ENCODE measurements at places on chromosomes 2 and 18. TPM values are rescaled to one million over a fixed set of nuclear protein-coding genes. Genes with fewer than 3 reads are reported as not detected.

Gene REG3A
- not detected for total RNA-seq

- DNase-seq = no peak
These were observed 61.2 kb downstream of the DIS3L2 start for GRCh38 chr2:232022718-232023117.

- peak; percentile 8 for DNase-seq
These were observed 257.2 kb upstream of the SYT4 start for GRCh38 chr18:43534511-43534910.

GRCh38 chr2:51995293-51995692 lies 963.4 kb upstream of the NRXN1 start:
- peak; percentile 85 for DNase-seq

DNA sequence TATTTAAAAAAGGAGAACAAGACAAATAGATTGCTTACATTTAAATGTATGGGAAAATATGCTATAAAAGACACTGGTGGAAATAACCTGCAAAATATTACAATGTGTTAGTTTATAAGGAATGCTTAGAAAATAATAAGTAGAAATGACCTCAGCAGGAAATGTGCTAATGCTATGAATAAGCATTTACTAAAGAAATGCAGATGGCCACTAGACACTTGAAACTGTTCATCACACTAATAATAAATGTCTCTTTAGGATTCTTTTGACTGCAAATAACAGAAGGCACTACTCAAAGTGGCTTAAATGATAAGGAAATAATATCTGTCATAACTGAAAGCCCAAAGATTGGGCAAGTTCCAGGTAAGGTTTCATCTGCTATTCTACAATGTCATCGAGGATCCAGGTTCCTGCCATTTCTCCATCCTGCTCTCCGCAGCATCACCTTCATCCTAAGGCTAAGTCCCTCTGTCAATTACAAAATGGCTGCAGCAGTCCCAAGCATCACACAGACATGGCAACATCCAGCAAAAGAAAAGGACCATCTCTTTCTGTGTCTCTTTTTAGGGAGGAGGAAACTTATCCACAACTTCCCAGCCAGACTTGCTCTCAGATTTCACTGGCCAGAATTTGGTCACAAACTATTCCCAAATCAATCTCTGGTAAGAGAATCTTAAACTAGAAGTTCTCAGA lies 21.9 kb downstream of the METTL8 start:
- no peak for DNase-seq
